ENCODE measurements at places on chromosomes 3 and 15. TPM values are rescaled to one million over a fixed set of nuclear protein-coding genes. Genes with fewer than 3 reads are reported as not detected.

GPR149 gene
- polyA plus RNA-seq: not detected

TRIM42 gene
- not detected for polyA plus RNA-seq

GOLGA8S gene
- polyA plus RNA-seq: not detected

GOLGA8T gene
- polyA plus RNA-seq: not detected

CCNB2 gene
- polyA plus RNA-seq: 0.53 TPM

AEN gene
- polyA plus RNA-seq: 9.0 TPM

ALDH1A3 gene
- not detected for polyA plus RNA-seq

MB21D2 gene
- 0.62 TPM for polyA plus RNA-seq

CPNE9 gene
- 0.55 TPM for polyA plus RNA-seq

MEGF11 gene
- polyA plus RNA-seq: not detected

SKIL gene
- 9.2 TPM for polyA plus RNA-seq

DNAJC19 gene
- polyA plus RNA-seq: 44.7 TPM

GRCh38 chr3:112579232-112579631 is 17.4 kb downstream of the SLC35A5 start:
- DNase-seq: peak; percentile 77

DNA sequence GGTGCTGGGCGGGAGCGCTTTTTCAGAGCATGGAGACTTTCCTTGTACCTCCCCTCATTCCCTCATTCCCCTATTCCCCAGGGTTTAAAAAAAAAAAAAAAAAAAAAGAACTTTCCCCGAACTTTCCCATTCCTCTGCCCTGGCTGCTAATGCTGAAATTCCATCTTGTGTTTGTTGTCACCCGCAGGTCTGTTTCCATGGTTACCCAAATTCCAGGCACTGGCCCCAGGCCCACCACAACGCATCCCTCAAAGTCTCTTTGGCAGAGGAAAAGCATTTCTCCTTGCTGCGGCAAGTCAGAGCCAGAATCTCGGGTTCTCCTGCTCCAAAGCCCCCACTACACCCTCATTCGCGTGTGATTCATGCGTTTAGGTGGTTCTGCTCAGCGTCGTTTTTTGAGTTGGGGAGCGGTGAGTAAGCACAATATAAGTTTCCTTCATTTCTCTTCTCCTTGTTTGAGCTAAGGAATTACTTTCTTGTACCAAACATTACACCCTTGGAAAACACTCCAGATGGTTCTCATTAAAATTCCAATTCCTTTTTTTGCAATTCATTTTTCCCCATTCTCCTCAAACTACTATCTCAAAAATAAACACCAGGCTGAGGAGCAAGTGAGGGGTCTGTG is 21.6 kb downstream of the ANAPC13 start:
- no peak for DNase-seq

- no peak for DNase-seq
These were observed 9.5 kb downstream of the PDE8A start for GRCh38 chr15:84991014-84991712.

GRCh38 chr15:76996076-76996525 is 1.2 kb downstream of the PSTPIP1 start:
- DNase-seq: no peak

- DNase-seq: no peak
These were observed 367.5 kb downstream of the PTPRG start for GRCh38 chr3:61928776-61929314.

GRCh38 chr3:149657926-149658743 is at the start of gene WWTR1:
WWTR1 (minus strand) TSS chr3:149658025; CDS start chr3:149657306, 719 bp downstream.
- no peak for DNase-seq

- DNase-seq: no peak
These were observed 1.3 kb downstream of the SEMA7A start for GRCh38 chr15:74432271-74432967.

DNA sequence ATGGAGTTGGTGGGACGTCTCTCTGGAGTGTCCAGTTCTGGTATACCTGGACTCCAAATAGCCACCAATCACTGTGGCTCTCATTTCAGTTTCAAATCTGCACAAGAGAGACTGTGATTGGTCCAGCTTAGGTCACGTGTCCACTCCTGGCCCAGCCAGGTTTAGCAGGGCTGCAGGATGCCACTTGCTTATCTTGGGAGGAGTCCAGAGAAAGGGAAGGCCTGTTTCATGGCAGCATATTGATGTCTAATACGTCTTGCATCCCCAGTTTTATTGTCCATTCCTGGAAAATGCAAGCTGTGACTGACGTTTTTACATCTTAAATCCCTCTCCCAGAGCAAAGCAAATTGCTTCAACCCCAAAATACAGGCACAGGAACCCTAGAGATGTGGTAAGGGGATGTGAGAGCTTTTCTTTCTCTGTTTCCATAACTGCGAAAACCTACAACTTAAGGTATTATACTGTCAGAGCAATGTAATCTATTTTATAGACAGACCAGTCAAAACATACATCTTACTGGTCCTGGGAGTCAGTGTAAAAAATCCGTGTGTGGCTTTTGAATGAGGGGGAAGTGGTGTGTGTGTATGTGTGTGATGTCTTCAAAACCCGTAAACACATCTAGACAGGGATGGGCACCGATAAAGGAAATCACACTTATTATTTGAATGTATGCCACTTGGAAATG is 274.4 kb downstream of the TLE3 start:
- no peak for DNase-seq

GRCh38 chr3:42022355-42022754 is 60.5 kb upstream of the ULK4 start:
- no peak for DNase-seq

- peak; percentile 29 for DNase-seq
These were observed 1.3 kb downstream of the SMC4 start for GRCh38 chr3:160400702-160401150.

GRCh38 chr3:23325466-23326065 is 122.4 kb downstream of the UBE2E2 start:
- no peak for DNase-seq

DNA sequence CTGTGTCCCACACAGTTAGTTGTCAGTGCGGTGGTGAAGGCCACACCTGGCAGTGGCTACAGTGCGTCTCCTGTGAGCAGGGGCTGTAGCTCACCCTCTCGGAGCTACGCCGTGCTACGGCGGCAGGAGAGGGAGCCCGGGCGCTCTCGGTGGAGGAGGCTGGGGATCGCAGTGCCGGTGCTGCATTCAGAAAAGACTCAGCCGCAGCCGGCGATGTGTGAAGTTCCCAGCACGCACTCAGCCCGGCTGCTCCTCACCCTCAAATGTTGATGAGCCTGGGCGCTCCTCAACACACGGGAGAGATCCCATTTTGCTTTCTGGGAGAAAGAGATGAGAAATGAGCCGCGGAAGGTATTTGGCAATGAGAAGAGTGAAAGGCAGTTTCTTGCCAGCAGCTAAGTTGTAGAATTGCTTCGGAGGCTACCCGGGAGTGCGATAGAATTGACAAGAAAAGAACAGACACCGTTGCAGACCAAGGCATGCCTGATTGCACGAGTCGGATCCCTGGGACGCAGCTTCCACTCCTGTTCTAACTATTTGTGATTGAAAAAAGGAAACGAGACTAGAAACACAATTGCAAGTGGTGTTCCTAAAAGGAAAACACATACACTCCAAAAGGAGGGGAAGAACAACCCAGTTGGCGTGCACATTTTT is at the start of gene UNC13C:
Gene UNC13C, plus strand, starts transcription at position 189 of the 654 bp plus-strand sequence. CDS start 34,463 bp downstream, outside the sequence.
- DNase-seq: no peak

DNA sequence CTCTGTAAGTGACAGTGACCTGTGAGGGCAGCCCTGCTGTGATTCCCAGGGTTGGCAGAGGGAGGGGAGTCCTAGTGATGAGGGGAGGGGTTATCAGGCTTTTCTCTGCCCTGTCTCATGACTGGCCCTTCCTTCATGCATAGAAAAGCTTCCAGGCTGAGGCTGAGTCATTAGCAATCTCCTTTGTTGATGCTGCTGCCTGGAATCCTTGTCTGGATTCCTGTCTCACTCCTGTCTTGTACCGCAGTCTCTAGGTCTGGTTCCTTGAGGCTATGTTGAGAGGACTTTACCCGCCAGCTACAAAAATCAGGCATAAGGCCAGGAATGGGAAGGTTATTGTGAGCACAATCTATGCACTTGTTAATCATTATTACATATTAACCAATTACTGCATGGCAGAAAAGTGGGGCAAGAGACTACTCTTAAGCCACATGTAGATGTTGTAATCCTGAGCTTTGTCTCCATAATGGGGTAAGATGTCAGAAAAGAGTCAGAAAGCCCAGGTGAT is 7.2 kb downstream of the KLHL6 start:
- no peak for DNase-seq

DNA sequence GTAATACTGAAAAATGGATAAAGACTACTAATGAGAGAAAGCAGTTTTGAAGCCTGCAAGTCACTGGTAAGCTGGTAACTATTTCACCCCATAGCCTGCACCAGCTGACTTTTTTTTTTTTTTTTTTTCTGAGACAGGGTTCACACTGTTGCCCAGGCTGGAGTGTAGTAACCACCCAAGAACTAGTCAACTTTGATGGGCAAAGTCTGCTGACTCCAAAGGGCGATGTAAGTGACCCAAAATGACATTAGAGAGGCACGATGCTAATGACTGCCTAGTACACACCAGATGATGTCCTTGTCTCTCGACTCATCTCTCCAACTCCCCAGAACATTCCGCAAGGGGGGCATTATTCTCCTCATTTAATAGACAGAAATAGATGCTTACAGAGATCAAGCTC is 12.9 kb upstream of the TMEM41A start:
- DNase-seq: no peak

DNA sequence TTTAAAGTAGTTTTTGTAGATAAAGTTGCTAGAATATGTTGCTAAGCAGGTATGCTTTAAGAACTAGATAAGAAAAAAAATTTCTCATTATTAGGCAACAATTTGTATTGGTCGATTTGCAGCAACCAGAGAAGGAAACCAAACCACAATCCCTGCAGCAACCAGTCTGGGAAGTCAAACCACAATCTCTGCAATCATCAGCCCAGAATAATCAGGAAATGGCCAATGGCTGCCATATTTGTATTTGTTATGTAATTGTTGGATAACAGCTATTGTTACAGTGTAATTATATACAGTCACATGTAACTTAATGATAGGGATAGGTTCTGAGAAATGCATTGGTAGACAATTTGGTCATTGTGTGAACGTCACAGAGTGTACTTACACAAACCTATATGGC is 23.6 kb downstream of the STXBP5L start:
- DNase-seq: no peak

- no peak for DNase-seq
These were observed 121.6 kb downstream of the NFKBIZ start for GRCh38 chr3:101970905-101971304.

- no peak for DNase-seq
These were observed 2.7 kb downstream of the P3H2 start for GRCh38 chr3:190117981-190118380.

DNA sequence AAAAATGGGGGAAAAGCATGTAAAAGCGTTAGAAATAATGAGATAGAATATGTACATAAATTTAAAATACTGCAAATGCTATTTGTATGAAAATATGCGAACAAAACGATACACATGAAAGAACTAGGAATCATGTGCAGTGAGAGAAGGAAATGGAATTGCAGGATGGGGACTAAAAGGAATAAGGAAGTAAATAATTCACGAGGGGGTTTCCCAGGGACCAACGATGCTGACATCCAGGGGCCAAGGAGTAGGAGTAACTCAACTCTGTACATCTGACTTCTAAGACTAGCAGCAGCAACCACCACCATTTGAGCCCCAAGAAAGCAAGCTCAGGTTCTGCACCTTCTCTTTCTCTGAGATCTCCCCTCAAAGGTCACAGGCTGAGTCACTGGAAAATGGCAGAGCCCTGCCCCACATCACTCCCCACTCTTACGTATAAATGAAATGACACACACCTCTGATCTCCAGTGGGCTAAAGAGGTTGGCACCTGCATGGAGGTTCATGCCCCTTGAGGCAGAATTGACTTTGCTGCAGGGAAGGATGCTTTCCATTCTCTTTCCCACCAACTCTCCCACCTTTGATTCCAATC is 100.0 kb upstream of the DLG1 start:
- DNase-seq: no peak

GRCh38 chr3:126798521-126798920 is 94.5 kb downstream of the CHCHD6 start:
- DNase-seq: no peak

DNA sequence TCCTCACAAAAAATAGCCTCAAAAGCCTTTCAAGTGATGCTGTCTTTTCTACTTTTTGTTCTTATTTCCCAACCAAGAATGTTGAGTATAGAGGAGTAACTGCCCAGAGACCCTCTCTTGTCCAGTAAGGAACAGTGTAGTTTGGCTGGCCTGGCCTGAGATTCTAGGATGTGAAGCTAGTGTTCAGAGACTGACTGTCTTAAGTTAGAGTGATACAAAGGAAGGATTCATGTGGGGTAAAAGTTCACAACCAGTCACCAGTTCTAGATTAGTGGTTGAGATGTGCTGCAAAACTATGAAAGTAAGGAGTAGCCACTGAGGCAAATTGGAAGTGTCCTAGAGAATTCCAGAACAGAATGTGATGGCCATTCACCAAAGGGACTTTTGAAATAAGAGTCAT is 49.1 kb downstream of the RSRC1 start:
- no peak for DNase-seq

GRCh38 chr3:34895841-34896240 is 743.5 kb upstream of the ARPP21 start:
- DNase-seq: no peak

DNA sequence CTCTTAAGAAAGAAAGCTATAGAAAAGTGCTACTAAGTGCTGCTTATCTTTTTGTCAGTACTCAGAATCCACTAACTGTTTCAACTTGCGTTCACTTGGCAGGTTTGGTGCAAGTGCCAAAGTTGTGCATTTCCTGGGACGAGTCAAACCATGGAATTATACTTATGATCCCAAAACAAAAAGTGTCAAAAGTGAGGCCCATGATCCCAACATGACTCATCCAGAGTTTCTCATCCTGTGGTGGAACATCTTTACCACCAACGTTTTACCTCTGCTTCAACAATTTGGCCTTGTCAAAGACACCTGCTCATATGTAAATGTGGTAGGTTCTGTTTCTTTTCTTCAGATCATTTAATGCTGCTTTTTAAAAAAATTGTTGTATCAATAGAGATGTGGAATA is 32.6 kb downstream of the GYG1 start:
- no peak for DNase-seq
